ENCODE measurements at places on chromosomes 7 and 10.

DNA sequence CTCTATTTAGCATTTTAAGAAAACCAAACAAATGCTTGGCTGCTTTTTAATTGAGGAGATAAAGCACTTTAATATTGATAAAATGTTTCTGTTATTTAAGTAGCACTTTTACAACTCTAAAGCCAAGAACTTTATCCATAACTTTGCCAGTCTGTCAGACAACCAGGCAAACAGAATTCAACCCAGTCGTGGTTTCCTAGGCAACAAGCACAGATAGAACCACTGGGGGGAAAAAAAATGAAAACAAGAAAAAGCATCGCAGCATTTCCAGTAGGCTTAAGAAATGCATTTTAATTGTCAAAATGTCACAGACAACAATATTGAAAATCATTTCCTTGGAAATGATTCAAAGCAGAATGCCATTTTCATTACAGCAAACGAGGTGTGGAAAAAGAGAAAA lies 323.4 kb downstream of the PARD3 start:
- no peak for DNase-seq

DNA sequence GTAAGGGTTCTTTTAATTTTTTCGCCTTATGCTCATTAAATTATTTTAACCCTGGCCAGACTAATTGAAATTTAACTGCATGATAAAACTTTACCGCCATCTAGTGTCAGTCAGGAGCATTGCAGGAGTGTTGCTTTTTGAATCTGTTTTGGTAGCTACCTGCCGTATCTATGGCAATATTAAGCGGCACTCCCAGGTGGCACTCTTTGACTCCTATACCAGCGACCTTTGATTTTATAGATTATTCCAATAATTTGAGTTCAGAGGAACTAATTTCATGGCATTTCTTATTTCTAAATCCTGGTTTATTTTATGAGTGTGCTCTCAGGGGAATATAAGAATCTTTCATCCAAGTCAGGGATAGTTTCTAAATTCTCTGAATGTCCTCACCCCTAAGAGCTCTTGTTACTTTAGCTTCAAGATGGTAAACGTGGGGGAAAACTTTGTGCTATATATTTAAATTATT lies 198.9 kb downstream of the REEP3 start:
- DNase-seq, result peak; percentile 36

DNA sequence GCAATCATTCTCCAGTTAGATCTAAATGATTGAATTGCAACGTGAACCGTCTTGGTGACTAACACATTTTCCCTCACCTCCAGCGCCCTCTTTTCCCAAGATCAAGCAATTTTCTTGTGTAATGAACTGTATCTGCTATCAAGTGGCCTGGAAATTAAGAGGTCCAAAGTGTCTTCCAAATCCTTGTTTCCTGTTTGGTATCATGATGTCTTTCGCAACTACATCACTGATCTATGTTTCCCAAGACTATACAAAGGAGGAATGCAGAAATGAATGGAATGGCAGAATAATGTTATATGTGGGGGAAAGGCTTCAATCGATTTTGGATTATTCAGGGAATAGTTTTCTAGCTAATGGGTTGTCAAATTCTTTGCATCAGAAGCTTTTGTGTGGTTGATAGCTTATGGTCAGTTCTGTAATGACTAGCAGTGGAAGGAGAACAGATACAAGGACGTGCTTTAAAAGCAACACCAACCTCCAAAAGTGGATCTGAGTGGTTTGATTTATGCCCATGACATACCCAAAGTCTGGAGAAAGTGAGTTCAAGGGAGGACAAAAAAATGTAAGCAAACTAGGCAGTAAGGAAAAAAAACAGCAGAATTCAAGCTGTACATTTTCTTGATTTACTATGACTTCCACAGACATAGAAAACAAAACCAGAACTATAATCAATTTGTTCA lies 14.6 kb upstream of the ZEB1 start:
- DNase-seq, result no peak

GRCh38 chr10:114877301-114877644 lies 55.7 kb downstream of the FHIP2A start:
- no peak for DNase-seq

DNA sequence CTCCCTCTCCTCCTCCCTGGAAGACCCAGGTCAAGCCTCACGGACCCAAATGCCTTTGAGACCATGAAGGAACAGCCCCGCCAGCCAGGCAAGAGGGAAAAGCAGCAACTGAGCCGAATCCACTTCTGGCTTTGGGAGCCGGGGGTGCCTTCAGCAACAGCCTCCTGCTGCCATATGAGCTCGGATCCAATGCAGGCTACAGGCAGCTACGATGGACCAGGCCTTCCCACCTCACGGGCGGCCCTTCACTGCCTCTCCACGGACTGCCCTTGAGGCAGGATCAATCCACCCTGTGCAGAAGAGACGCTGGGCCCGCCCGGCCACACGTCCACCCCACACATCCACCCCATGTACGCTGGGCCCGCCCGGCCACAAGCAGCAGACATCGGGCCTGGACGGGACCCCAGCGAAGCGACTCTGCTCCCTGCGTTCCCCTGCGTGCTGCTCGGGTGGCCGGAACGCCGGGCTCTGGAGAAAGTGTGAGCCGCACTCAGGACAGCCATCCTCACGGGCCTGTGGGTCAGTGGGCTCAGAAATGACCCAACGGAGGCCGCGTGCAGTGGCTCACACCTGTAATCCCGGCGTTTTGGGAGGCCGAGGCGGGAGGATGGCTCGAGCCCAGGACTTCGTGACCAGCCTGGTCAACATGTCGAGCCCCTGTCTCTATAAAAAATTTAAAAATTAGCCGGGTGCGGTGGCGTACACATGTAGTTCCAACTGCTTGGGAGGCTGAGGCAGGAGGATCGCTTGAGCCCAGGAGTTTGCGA lies 82.0 kb downstream of the FOXL3 start:
- DNase-seq, result no peak

DNA sequence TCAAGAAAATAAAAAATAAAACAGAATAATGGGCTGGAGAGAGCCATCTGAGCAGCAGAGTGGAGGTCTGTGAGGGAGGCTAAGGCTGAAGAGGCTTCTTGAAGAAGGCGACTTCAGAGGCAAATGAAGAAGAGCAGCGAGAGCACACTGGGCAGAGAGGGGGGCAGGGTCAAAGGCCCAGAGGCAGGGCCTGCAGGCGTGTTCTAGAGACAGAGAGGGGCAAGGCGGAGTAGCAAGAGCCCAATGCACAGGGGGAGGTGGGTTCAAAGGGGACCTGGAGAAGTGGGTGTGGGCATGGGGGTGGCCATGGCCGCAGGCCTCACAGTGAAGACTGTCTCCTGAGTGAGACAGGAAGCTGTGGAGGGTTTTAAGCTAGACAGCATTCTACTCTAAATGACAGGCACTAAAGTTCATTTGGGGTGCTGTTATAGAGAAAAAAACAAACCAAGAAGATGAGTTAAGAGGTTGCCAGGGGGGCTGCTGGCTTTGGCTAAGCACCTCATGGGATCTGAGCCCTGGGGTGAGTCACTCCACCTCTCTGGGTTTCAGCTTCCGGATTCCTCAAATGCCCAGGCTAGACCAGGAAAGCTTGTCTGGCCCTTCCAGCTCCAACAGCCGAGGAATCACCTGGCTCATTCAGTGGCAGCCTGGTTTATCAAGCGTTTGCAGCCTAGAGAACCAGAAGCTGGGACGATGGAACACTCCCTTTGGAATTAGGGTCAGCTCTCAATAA lies 81.7 kb downstream of the DLG5 start:
- no peak for DNase-seq

- DNase-seq, result no peak
Measured at GRCh38 chr10:42769673-42770072, 12.9 kb upstream of the BMS1 start.

- DNase-seq, result no peak
Measured at GRCh38 chr7:101555269-101555920, 73.7 kb downstream of the MYL10 start.

- no peak for DNase-seq
Measured at GRCh38 chr10:127553417-127553816, 4.3 kb downstream of the NPS start.

- DNase-seq, result peak; percentile 21
Measured at GRCh38 chr7:66921918-66922486, 977 bp downstream of the TMEM248 start.

GRCh38 chr7:11450281-11450680 lies 381.7 kb downstream of the THSD7A start:
- DNase-seq, result no peak

DNA sequence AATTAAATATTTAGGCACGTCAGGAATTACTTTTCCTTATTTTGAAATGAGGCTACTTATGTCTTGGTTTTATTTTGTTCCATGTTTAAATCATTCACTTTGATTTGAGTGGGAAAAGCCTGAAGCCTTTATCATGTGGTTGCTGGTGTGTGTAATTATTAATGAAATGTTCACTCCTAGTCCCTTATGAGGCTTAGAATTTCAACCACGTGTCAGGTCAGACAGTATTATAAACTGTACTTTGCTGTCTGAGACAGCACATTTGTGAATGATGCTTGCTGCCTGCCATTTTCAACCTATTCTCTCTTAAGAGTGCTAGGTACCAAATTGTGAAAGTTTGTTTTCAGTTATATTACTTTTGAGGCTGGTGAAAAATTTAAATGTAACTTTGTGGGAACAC lies 58.9 kb downstream of the COL17A1 start:
- no peak for DNase-seq

DNA sequence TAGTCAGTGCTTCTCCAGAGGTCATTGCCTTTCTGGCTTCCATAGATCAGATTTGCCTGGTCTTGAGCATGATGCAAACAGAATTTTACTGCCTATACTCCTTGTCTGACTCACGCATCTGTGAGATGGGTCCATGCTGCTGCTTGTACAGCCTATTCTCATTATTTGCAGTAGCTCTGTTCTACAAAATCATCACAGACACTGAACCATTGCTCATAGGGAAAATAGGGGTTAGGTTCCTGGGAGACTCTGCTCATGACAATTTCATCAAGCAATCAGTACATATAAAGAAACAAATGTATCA lies 7.4 kb upstream of the CREB3L2 start:
- no peak for DNase-seq

GRCh38 chr7:75536491-75536890 lies 44.4 kb downstream of the SPDYE5 start:
- no peak for DNase-seq

GRCh38 chr7:148304456-148304855 lies 286.1 kb upstream of the C7orf33 start:
- no peak for DNase-seq

GRCh38 chr7:84900215-84900614 lies 286.6 kb downstream of the SEMA3D start:
- no peak for DNase-seq

Measured in T follicular helper cell (primary cell).